Activated CD4-positive, alpha-beta memory T cell treated with anti-CD3 and anti-CD28 coated beads, Interleukin-2, amount 10 ng/mL, durations not matched to agents 7 days and 5 days (primary cell): ENCODE measurements at places on chromosomes 12 and 14. TPM values are rescaled to one million over a fixed set of nuclear protein-coding genes. Genes with fewer than 3 reads are reported as not detected.

The NRIP2 gene
- not detected for total RNA-seq

The RNF212B gene
- total RNA-seq, result not detected

The TCP11L2 gene
- 27.8 TPM for total RNA-seq

The P2RX7 gene
- total RNA-seq, result 47.0 TPM

The TAS2R42 gene
- not detected for total RNA-seq

The PIP4K2C gene
- 21.9 TPM for total RNA-seq

The MAP1LC3B2 gene
- total RNA-seq, result 0.83 TPM

The PLD4 gene
- not detected for total RNA-seq

The TEDC1 gene
- 47.0 TPM for total RNA-seq

The C12orf42 gene
- 0.25 TPM for total RNA-seq

- no peak overlapping the region for H3K4me3 ChIP-seq
- H3K36me3 ChIP-seq, result peaks cover 3% of the 10 kb centered on the region
- peak; percentile 19 for DNase-seq
- H3K27me3 ChIP-seq, result no peaks in the 10 kb centered on the region
- H3K4me1 ChIP-seq, result peaks cover 36% of the 10 kb centered on the region
- peak overlapping the region; percentile 67 for H3K27ac ChIP-seq
Observed at GRCh38 chr14:59274991-59275391, 86.5 kb downstream of the DAAM1 start.

GRCh38 chr14:73996731-73997107 lies 22.4 kb downstream of the ENTPD5 start:
- no peaks in the 10 kb centered on the region for H3K4me1 ChIP-seq
- no peaks in the 10 kb centered on the region for H3K27me3 ChIP-seq
- DNase-seq, result no peak
- H3K36me3 ChIP-seq, result no peaks in the 10 kb centered on the region

GRCh38 chr12:83123039-83123438 lies 436.3 kb downstream of the TMTC2 start:
- H3K27me3 ChIP-seq, result no peaks in the 10 kb centered on the region
- peaks cover 3% of the 10 kb centered on the region for H3K4me1 ChIP-seq
- no peaks in the 10 kb centered on the region for H3K36me3 ChIP-seq
- no peak overlapping the region for H3K27ac ChIP-seq
- H3K4me3 ChIP-seq, result no peak overlapping the region

GRCh38 chr12:112169966-112170365 lies 44.6 kb downstream of the TRAFD1 start:
- peaks cover 6% of the 10 kb centered on the region for H3K36me3 ChIP-seq
- H3K27ac ChIP-seq, result no peak overlapping the region
- H3K4me1 ChIP-seq, result peaks cover 3% of the 10 kb centered on the region
- no peak overlapping the region for H3K4me3 ChIP-seq
- H3K27me3 ChIP-seq, result no peaks in the 10 kb centered on the region

GRCh38 chr12:56154246-56154771 lies 1.9 kb downstream of the MYL6B start:
- no peaks in the 10 kb centered on the region for H3K27me3 ChIP-seq
- H3K4me3 ChIP-seq, result no peak overlapping the region
- peaks cover 38% of the 10 kb centered on the region for H3K36me3 ChIP-seq
- H3K4me1 ChIP-seq, result peaks cover 56% of the 10 kb centered on the region

- no peaks in the 10 kb centered on the region for H3K36me3 ChIP-seq
- peaks cover 20% of the 10 kb centered on the region for H3K4me1 ChIP-seq
- H3K27me3 ChIP-seq, result peaks cover 17% of the 10 kb centered on the region
- no peak overlapping the region for H3K27ac ChIP-seq
Observed at GRCh38 chr12:47744005-47744651, 14.6 kb downstream of the RAPGEF3 start.

DNA sequence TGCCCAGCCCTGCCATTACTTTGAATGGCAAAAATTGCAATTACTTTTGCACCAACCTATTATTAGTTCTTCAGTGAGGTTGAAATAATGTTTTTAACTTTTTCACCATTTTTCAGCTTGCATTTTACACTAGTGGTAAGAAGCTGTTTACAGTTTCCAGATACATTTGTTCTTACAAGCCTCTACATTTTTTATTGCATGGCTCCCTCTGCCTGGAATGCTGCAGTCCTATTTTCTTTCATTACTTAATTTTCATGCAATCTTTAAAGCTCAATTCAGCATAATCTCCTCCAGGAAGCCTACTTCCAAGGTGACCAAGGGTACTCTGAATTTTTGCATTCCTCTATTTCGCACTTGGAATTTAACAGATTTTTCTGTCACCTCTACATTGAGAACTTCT lies 33.4 kb downstream of the CCER1 start:
- DNase-seq, result no peak
- H3K4me3 ChIP-seq, result no peak overlapping the region
- no peaks in the 10 kb centered on the region for H3K4me1 ChIP-seq
- no peaks in the 10 kb centered on the region for H3K36me3 ChIP-seq
- peaks cover 2% of the 10 kb centered on the region for H3K27me3 ChIP-seq

DNA sequence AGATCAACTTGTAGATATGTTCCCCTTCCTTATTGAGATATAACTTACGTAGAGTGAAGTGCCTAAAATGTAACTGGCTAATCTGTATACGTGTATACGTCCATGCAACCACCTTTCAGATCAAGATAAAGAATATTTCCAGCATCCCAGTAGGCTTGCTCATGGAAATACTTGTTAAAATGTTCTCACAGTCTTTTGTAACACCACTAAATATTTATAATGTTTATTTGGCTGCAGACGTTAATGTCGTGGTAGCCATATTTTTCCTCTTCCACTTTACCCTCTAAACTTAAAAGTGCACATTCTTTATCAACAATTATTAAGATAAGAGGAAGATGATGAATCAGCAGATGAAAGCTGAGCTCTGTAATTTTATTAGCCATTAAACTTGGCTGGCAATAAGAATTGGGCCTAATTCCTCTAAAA lies 447.4 kb downstream of the AEBP2 start:
- no peak overlapping the region for H3K4me3 ChIP-seq
- no peak for DNase-seq
- H3K4me1 ChIP-seq, result no peaks in the 10 kb centered on the region
- H3K27me3 ChIP-seq, result no peaks in the 10 kb centered on the region

GRCh38 chr14:54642121-54642520 lies 75.2 kb downstream of the SAMD4A start:
- no peak overlapping the region for H3K4me3 ChIP-seq
- DNase-seq, result no peak
- peaks cover 3% of the 10 kb centered on the region for H3K27me3 ChIP-seq
- no peak overlapping the region for H3K27ac ChIP-seq

GRCh38 chr14:88379706-88380343 lies 5.6 kb upstream of the SPATA7 start:
- no peak overlapping the region for H3K27ac ChIP-seq
- peaks cover 12% of the 10 kb centered on the region for H3K27me3 ChIP-seq
- DNase-seq, result no peak
- peaks cover 7% of the 10 kb centered on the region for H3K4me1 ChIP-seq
- no peak overlapping the region for H3K4me3 ChIP-seq
- no peaks in the 10 kb centered on the region for H3K36me3 ChIP-seq
